Fibroblast of upper back skin (primary cell): ENCODE measurements at places on chromosomes 11 and 22.

GRCh38 chr11:4195909-4196308 lies 101.3 kb downstream of the RRM1 start:
- DNase-seq: no peak

- no peak for DNase-seq
These were observed 1.3 kb upstream of the B4GALNT4 start for GRCh38 chr11:367956-368413.

DNA sequence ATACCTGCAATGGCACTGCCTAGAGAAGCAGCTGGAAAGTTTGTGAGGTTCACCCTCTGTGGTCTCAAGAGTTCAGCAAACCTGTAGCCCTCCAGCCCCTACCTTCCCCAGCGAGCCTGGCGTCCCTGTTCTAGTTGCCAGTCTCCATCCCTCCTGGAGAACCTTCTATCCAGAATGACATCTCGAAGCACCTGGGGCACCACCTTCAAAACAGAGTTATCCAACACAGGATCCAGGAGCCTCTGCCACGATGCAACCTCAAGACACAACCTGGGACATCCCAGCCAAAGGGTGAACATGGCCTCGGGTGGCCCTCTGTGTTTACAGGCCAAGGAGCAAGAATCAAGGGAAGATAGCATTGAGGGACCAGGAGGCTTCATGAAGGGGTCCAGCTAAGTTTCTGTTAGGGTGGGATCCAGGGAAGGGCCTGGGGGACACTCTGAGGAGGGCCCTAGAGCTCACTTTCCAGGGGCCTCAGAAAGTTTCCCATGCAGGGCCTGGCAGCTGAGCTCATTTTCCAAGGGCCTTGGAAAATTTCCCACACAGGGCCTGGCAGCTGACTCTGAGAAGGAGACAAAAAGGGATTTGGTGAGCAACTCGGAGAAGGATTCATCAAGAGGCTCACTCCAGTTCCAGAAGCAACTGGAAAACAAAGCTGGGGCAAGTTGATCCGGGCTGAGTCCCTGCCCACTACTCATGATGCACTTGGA lies 36.9 kb upstream of the SYT13 start:
- DNase-seq: no peak

GRCh38 chr11:45028911-45029682 lies 78.4 kb upstream of the TP53I11 start:
- no peak for DNase-seq

GRCh38 chr11:11538277-11538960 lies 83.4 kb downstream of the GALNT18 start:
- DNase-seq: no peak

- DNase-seq: no peak
These were observed 18.0 kb upstream of the POLA2 start for GRCh38 chr11:65243797-65244196.

GRCh38 chr11:78698612-78699011 lies 123.9 kb upstream of the NARS2 start:
- DNase-seq: peak; percentile 72

DNA sequence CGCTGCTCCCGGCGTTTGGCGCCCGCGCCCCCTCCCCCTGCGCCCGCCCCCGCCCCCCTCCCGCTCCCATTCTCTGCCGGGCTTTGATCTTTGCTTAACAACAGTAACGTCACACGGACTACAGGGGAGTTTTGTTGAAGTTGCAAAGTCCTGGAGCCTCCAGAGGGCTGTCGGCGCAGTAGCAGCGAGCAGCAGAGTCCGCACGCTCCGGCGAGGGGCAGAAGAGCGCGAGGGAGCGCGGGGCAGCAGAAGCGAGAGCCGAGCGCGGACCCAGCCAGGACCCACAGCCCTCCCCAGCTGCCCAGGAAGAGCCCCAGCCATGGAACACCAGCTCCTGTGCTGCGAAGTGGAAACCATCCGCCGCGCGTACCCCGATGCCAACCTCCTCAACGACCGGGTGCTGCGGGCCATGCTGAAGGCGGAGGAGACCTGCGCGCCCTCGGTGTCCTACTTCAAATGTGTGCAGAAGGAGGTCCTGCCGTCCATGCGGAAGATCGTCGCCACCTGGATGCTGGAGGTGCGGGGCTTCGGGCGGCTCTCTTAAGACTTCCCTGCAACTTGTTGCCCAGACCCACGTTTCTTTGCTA lies at the start of gene CCND1:
Gene CCND1, plus strand, starts transcription at position 162 of the 587 bp plus-strand sequence. Its CDS starts 158 bp downstream, at position 320.
- DNase-seq: peak; percentile 92

- no peak for DNase-seq
These were observed 317.1 kb downstream of the NTM start for GRCh38 chr11:131687291-131688047.

DNA sequence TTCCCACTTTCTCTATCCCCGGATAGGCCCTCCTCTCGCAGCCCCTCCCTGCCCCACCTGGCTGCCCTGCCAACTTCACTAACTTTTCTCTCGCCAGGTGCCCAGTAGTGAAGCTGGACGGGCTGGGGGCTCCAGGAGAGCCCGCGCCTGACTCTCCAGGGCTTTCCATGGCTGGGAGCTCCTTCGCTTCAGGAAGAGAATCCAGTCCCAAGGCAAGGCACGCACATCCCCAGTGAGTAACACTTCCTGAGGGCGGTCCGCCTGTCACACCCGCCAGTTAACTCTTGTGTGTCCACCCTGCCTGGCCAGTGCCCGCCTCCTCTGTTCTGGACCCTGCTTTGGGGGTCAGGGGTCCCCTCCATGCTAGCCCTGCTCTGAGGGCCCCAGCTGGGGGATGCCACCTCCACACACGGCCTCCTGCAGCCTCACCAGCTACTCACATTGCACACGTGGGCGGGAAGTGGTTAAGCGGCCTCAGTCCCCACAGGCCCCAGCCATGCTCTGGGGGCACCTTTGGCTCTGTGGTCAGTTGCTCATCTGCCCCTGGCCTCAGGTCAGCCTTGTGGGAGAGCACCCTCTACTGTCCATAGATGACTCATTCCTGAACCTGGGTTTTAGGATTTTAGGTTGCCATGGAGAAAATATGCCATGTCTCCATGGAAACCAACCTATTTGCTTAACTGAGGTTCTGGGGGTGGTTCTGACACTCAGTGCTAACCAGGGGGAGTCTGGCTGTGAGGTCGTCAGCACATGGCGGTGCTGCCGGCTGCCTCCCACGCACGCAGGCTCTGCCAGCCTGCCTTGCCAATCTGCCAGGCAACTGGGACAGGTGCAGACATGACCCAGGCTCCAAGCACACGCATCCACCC lies at the start of gene RIN1:
Gene RIN1, minus strand, starts transcription at position 201 of the 869 bp plus-strand sequence. Its CDS starts 32 bp downstream, at position 169.
- peak; percentile 91 for DNase-seq

GRCh38 chr22:26172389-26172990 lies 3.2 kb downstream of the SEZ6L start:
- peak; percentile 10 for DNase-seq

GRCh38 chr11:68146010-68146540 lies 24.9 kb upstream of the CHKA start:
- no peak for DNase-seq

DNA sequence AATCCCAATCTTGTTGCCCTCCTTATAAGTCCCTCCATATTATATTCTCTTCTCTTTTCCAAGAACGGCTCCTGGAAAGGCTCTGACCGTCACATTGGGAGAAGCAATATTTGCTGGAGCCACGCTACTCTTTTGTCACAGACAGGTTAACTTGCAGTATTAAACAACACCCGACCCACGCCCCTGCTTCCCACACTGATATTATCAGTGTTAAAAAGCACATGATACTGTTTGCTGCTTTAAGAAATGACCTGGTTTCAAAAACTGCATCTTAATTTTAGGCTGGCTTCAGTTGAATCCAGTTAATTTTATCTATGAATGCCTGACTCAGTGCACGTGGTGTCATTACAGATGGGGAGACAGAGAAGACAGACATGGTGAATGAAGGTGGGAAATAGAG lies 3.1 kb downstream of the FLI1 start:
- DNase-seq: no peak

DNA sequence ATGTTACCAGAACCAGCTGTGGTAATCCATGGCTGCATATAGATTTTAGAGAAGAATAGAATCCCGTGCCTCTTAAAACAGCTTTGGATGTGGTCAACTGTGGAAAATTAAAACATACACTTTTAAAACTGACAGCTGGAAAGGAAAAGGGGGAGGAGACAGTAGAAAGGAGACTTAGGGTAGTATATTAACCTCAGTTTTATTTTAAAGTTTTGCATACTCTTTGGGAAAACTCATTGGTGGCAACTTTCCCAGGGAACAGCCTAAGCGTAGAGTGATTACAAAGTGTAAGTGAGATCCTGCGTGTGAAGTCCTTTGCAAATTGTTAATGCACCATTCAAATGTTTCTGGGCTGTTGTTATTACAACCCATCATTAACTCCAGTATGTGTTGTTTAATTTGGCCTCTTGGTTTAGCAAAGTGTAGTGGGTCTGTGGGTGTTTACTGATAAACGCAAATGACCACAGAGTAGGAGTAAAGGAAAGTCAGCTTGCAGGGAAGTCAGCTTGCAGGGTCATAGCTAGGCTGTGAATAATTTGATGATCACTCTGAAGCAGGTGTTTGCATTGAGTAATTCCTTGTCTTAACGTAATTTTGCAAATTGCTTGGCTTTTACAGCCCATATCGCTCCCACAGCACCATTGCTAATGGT lies 88.0 kb upstream of the DBX1 start:
- no peak for DNase-seq

DNA sequence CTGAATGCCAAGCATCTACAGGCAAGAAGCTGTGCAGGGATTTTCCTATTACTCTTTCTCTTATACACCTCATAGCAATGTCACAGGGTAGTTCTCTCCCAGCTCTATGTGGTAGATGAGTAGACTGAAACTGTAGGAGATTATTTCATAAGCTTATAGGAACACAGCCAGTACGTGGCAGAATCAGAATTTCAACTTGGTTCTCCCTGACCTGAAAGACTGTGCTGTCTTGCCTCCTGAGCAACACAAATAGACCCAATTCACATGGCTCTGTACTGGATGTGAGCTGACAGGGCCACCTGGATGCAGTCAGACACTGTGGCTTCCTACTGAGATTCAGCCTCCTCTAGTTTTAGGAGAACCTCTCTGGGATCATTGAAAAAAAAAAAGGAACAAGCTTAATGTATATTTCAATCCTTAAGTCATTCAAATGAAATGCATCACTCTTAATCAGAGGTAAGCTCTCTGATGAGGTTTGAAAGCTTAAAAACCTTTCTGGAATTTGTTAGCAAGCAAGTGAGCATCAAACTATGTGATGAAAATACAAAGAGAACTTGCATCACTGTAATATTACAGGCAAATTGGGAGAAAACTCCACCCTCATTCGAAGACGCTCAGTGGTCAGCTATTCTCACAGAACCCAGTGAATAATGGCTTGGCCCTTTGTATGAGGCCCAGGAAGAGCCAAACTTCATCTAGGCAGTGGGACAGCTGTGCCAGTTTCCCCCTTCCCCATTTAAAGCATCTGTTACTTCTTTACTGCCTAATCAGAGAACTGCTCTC lies 1039.3 kb downstream of the NTM start:
- DNase-seq: peak; percentile 82

- DNase-seq: peak; percentile 66
These were observed at the start of gene NEU3 for GRCh38 chr11:74988541-74989259. Gene NEU3 (plus strand): TSS chr11:74988933. CDS start chr11:74989061, 128 bp downstream.

GRCh38 chr11:122633219-122633829 lies 22.2 kb upstream of the UBASH3B start:
- DNase-seq: peak; percentile 77

DNA sequence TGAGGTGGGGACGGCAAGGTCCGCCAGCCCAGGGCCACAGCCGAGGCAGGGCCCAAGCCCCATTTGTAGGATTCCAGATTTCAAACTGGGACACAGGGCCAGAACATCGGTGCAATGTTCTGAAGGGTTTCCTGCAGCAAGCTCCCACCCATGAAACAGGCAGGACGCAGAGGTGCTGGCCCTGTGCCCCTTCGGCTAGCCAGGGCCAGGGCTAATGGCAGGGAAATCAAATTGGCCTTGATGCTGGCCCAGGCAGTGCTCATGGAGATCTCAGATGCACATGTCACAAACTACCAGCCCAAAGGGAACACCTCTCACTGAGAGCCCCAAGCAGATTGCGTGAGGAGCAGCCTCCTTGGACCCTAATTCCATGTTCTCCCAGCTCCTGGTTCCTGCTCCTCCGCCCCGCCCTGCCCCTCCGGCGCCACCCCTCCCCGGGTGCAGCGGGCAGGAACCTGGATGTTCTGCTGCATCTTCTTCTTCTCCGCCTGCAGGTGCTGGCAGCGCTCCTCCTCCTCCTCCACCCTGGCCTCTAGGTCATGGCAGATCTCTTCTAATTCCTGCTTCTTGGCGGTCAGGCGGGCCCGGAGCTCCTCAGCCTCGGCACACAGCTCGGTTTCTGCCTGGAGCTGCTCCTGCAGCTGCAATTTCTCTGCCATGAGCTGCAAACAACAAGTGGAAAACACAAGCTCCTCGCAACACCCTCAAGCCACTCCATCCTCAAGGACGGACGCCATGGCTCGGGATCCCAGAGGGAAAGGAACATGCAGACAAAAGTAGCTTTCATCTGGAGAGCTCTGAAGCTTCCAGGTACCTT lies 47.7 kb downstream of the APOL1 start:
- DNase-seq: no peak

DNA sequence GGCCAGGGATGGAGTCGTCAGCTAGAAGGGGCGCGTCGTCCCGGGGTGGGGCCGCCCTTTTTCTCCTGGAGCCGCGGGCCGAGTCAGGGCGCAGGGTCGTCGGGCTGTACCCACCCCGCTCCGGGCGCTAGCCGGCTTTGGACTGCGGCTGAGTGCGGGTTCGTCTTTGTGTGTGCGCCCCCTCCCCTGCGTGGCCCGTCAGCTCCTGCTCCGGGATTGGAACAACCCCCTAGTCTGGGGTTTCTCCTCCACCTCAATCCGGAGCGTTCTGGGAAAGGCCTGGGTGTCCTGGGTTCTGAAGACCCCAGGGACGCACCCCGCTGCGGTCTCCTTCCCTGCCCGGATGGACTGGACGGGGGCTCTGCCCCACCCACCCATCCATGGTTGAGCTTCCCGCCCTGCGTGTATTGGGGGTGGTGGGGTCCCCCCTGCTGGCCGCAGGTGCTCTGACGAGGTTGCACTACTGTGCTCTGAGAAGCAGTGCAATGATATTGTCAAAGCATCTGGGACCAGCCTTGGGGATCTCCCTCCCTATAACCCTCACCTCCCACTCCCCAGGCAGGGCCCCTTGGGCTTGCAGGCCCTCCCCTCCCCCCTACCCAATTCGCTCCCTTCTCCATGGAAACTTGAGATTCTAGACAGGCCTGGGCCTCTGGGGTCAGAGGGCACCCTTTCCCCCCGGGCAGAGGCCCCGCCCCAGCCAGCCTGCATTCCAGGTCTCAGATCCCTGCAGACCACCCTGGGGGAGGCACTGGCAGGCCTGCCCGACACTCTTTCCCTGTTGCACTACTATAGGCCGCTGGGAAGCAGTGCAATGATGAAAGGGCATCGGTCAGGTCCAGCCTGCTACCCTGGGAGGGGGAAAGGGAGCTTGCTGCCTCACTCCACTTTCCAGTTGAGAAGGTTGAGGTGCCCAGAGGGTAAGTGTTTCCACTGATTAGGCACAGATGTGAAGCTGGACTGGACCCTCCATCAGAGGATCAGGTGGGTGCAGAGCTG lies 10.7 kb downstream of the SDF2L1 start:
- DNase-seq: no peak

DNA sequence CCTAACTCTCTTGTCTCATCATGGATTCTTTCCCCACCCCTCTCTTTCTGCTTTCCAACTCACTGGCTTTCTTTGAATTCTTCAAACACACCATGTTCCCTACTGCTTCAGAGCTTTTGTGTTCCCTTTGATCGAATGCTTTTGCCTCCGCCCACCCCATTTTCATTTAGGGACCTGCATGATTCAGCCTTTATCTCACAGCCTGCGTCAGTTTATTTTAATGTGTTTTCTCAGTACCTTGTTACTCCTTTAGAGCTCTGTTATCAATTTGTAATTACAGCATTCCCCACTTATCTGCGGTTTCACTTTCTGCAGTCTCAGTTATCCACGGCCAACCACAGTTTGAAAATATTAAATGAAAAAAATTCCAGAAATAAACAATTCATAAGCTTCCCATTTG lies 451.3 kb downstream of the METTL15 start:
- DNase-seq: no peak
